GM12891 (cell line): ENCODE measurements at places on chromosomes 7 and 10.
A peak's percentile ranks its signal among the peaks of the same experiment; 100 is the strongest.

- no peak for DNase-seq
Observed at GRCh38 chr7:134514106-134514505, 13.3 kb upstream of the AKR1B10 start.

DNA sequence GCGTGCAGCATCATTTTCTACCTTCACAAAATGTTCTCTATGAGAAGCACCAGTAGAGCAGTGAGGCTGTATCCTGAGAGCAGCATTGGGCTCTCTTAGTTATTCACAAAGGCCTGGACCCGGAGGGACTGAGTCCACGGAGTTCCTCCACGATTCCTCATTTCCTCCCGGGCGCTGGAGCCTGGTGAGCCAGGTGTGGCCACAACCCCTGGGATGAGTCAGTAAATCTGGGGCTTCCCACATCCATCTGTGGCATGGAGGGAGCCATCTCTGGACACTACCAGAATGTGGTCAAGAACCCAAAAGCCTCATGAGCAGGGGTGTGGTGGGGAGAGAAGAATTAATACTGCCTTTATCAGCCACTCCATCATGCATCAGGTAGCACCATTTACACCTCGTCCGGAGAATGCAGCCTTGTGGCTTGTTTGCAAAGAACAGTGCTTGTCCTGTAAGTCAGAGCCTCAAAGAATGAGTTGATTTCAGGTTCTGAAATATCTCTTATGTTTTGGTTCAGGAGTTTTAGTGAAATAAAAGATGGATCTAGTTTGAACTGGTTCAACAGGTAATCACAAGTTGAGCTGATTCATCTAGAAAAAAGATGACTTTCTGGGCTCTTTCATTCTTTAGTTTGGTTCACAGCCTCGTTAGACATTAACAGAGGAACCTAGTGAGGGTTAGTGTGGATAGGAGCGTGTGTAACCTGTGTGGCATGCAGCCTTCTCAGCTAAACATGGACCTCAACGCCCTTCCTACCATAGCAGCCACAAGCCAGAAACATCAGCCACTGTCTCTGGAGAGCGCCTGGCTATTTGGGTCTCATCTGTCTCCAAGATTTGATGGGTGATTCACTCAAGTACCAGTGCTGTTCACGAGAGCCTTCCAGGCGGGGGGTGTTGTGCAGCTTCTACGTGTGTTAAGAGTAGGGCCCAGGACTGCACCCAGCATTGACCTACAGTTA is 95.2 kb downstream of the WDR37 start:
- no peak for DNase-seq

DNA sequence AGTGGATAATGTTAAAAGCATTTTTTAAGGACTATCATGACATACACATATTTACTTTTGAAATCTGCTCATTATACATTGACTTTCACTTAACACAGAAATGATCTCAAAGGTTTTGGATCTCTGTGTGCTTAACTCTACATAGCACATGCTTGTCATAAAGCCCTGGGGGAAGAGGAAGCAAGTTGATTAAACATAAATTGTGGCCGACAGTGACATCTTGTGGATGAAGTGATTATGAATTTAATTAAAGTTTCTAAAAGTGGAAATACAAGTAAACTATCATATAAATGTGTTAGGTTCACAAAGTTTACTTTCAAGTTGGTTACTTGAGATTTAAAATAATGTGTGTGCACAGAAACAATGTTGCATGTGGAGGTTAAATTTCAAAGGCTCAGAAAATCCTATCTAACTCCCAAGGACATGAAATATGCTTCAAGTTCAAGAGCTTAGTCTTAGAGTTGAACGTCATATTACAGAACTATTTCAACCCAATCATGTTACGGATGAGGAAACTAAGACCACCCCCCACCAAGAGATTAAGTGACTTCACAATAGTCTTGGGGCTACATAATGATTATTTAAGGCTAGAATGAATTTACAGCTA is 1247.8 kb downstream of the GATA3 start:
- no peak for DNase-seq

DNA sequence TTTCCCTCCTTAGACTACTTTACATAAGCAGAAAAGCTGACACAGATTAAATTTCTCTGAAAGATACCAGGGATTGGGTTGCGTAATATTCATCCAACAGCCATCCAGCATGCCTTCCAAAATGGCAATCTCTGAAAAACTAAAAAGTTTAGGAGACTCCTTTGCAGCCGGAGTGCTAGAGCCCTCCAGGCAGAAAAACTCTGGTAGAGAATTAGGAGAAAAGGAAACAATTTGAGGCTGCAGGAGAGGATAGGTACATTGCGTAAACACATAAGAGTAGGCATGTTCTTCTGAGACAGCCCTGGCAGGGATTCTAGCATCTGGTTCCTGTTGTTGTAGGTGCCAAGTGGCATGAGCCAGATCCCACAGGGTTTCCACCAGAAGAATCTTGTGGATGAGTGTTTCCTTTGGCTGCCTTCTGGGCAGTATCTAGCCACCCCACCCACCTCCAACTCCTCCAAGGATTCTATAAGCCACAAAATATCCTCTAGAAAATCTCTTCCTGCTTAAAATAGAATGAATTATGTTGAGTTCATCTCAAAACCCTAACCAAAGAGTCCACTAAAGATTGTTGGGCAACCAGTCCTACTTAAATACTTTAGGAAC is 402.4 kb downstream of the HGF start:
- DNase-seq: no peak

- no peak for DNase-seq
Observed at GRCh38 chr10:128000471-128001362, 93.8 kb downstream of the PTPRE start.

DNA sequence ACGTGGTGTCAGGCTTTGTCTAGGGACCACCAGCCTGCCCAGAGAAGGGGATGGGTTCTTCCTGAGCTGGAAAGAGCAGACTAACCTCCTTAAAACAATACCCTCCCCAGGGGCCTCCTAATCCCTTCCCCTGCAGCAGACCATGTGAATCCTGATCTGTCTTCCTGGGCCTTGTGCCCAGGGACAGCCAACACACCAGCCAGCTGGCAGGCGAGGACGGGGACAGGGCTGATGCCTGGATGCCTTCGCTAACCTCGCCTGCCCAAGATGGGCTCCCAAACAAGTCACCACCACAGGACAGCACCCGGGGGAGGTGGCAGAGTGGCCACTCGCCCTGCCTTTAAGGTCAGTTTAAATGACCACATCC is 17.6 kb downstream of the PODXL start:
- DNase-seq: no peak

GRCh38 chr7:158858592-158859503 is 2.5 kb downstream of the DYNC2I1 start:
- DNase-seq: no peak

DNA sequence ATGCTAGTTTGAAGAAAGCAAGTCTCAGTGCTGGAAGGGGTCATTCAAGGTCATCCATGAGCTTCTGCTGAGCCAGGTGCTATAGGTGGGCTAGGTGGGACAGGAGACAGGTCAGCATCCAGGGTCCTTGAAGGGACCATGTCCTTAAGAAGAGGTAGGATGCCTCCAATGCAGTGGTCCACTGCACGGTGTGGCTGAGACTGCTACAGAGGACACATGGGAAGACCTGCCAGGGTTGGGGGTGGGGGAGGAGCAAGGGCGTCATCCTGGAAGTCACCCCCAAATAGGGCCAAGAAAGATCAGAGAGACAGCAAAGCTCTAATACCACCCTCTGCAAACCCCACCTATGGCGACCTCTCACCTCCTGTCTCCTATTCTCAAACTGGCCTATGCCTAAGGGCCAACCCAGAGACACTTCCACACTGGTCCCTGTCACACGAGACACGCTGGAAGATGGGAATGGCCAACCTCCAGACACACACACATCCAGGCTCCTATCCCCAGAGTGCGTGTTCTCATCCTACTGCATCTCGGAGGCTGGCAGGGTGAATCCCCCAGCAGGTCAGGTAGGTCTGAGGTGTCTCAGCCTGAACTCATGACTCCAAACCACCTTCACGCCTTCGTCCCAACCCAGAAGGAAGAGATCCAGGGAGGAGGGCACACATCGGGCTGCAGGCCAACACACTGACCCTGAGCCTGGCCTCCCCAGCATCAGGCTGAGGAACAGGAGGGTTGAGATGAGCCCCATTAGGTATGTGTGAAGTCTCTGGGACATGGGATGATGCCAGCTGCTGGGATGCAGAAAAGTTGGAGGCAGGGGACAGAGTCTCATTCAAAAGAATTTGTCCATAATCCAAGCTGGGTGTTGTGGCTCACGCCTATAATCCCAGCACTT is 5.6 kb upstream of the PPP1R35 start:
- DNase-seq: no peak

GRCh38 chr7:90674625-90675024 is 78.5 kb downstream of the CDK14 start:
- DNase-seq: no peak

DNA sequence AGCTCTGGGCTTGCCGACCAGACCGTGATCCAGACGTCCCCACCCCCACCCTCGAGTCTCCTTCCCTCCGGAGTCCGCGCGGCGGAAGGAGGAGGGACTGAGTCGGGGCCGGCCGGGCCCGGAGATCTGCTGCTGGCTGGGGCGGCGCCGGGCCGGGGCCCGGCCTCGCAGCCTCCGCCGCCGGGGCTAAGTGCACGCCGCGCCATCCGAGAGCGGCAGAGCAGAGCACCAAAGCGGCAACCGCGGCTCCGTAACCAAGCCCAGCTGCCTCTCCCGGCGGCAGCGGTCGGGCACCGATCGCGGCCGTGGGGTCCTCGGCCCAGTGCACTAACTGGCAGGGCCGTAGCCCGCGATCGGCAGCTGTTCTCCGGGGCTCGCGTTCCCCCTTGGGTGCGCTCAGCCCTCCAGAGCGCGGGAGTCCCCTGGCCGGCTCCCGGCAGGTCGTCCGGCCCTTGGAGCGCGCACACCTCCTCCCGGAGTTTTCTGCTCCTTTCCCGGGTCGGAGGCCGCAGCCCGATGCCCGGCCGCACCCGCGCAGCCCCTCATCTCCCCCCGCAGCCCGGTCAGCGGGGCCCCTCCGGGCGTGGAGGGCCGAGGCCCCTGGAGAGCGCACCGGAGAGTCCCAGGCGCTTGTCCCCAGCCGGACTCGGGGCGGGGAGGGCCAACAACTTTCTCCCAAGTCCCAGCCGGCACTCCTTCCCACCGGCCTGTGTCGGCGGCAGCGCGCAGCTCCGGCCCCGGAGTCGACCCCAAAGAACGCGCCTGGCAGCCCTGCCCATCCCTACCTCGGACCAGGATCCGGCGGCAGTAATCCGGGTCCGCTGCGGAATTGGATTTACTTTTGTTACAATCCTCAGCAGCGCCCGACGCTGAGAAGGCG is 799 bp downstream of the VAX1 start:
- no peak for DNase-seq

GRCh38 chr10:113320211-113320610 is 232.6 kb upstream of the HABP2 start:
- no peak for DNase-seq

- DNase-seq: no peak
Observed at GRCh38 chr7:6258440-6259182, 13.8 kb downstream of the CYTH3 start.

DNA sequence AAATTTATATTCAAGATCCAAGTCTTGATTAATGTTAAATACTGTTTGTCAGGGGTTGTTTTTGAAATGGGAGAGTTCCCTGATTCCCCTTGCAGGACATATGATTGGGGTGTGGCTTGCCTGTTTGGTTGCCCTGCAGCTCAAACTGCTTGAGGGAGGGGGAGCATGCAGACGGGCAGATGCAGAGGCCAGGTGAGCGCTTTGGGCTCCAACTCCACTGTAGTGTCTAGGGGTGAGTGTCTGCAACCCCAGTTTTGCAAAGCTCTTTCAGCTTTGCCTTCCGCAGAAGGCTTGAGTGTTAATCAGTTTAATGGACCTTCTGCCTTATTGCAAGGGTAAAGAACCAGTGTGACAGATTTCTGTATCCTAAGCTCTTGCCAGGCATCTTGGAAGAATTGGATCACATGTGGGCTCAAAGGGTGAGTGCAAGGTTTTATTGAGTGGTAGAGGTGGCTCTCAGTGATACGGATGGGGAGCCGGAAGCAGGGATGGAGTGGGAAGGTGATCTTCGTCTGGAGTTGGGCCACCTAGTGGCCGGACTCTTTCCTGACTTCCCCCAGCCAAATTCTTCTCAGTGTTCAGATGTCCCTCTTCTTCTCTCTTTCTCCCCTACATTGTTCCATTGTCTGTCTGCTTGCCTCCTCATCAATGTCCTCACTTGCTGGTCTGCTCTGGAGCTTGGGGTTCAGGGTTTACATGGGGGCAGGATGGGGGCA is 479.7 kb downstream of the ATRNL1 start:
- DNase-seq: no peak

DNA sequence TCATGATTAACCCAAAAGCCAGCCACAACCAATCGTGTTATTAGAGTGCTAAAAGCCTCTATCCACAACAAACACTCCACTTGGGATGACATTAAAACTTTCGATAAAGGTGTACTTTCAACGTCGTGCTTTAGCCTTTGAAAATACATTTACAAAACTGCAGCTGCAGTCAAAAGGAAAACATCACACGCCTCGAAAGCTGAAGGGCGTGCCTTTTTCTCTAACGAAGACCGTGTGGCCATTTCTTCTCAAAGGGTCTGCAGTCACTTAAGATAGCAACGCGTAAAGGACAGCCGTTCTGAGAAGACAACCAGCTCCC is 1.1 kb downstream of the ARHGAP12 start:
- DNase-seq: no peak

GRCh38 chr10:317271-317769 is 182.1 kb downstream of the ZMYND11 start:
- peak; percentile 61 for DNase-seq

GRCh38 chr7:36224934-36225858 is 72.1 kb downstream of the EEPD1 start:
- DNase-seq: no peak

DNA sequence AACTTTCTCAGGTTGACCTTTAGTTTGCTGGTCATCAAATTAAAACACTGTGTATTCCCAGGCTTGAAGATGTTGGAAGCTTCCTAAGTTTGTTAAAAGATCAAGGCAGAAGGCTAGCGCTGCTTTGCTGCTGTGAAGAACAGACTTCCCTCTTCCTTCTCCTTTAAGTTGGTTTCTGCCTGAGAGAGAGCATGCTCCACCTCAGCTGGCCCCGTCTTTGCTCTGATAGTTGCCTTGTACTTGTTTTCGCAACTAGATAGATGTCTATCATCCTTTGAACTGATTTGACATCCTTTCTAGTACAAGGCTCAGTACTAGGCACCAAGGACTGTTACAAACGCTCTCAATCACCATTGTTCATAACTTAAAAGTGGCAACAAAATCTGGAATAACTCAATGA is 177.8 kb upstream of the MKLN1 start:
- no peak for DNase-seq

GRCh38 chr7:1785839-1786238 is 115.8 kb downstream of the ELFN1 start:
- DNase-seq: no peak

DNA sequence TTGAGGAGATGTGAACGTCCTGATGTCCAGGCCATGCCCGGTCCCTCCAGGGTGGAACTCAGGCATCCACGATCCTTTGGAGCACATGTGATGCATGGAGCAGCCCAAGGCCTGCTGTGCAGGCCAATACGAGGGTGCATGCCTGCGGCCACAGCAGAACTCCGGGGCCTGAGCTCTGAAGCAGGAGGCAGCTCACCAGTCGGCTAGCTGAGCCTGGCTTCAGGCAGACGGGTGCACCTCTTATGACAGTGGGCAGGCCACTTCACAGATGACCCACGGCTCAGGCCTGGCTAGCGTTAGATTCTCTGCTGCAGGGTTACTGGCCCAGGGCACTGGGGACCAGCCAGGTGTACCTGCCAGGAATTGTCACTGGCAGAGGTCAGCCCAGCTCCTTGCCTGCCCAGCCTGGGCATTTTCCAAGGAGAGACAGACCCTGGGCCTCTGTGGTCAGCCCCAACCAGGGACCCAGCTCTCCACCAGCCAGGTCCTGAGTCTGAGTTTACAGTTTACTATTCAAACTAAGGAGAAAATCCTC is 29.6 kb upstream of the INPP5A start:
- no peak for DNase-seq
